ENCODE measurements at places on chromosomes 6 and 20.

DNA sequence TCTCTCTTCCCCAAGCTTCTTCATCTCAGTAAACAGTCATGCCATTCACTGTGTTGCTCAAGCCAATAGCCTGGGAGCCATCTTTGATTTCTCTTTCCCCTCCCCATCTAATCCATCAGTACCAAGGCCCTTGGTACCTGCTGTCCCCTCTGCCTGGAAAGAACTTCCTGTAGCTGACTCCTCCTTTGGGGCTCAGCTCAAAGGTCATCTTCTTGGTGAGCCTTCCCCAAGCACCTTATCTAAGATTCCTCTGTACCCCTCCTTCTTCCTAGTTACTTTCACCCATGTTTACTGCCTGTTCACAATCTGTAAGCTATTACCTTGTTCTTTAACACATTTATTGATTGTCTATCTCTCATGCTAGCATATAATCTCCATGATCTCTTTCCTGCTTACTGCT is 3.5 kb downstream of the AARS2 start:
- DNase-seq: no peak

DNA sequence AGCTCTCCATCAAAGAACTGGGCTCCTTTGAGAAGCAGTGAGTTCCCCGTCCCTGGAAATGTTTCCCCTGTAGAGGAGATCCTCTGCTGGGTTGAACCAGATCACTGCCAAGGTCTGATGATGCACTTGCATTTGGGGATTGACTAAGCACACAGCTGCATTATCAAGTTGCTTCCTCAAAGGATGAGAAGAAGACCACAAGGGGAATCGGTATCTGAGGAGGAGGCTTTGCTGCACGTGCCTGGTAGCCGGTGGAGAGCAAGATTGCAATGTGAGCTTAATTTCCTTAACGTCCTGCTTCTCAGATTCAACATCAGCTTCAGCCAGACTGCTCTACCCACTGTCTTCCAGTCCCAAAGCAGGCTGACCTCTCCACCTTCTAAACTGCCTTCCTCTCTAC is 128.8 kb upstream of the STMND1 start:
- DNase-seq: no peak

- no peak for DNase-seq
These were observed 634 bp downstream of the HSF2 start for GRCh38 chr6:122400121-122400450.

DNA sequence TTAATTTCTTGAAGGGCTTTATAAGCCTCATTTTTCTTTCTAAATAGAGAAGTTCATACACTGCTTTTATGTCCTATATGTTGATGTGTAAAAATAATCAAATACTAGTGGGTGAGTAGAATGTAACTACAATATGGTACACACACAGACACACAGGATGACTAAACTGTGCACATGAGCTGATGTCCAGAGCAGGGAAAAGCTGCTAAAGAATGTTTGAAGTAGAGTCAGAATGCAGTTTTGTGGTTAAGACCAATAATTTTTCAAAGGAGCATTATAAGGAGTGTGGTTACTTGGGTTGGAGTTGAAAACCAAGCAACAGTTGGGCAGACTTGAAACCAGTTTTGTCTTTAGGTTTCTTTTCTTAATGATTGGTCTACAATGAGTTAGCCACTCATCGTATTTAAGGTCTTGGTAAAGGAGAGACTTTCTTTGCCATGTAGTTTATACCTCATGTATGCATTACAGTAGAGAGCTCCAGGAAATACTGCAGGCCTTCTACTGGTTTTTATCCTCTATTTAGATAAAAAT is 196.6 kb downstream of the ESR1 start:
- DNase-seq: no peak

- no peak for DNase-seq
These were observed 32.4 kb downstream of the PLEKHG1 start for GRCh38 chr6:150631984-150632642.

- DNase-seq: no peak
These were observed 368.6 kb upstream of the CDH4 start for GRCh38 chr20:60883496-60883895.

DNA sequence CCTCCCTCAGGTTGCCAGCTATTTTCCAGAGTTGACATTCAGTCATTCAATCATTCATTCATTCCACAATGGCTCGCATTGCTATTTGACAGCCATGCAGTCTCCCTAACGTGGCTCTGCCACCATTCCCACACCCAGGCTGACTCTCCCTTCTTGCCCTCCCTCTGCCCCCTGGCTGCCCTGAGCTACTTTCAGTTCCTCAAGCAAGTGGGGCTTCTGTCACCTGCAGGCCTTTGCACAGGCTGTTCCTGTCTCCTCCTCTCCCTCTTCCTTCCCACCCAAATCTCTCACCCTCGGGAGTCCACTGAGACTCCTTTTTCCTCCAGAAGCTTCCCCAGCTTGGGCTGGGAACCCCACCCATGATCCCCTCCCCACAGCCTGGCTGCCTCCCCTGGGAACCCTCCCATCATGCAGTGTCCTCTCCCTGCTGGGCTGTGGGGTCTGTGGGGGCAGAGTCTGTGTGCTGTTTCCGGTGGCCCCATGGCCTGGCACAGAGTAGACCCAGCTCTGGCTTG is 2.6 kb downstream of the PACSIN1 start:
- DNase-seq: no peak

GRCh38 chr20:60052322-60052721 is 94.1 kb downstream of the CDH26 start:
- DNase-seq: no peak

All from GM13976 (cell line).